CD4-positive, alpha-beta T cell treated with Interleukin-15 for 4 hours (primary cell): ENCODE measurements at places on chromosomes 16 and 17.
A peak's percentile ranks its signal among the peaks of the same experiment; 100 is the strongest.

DNA sequence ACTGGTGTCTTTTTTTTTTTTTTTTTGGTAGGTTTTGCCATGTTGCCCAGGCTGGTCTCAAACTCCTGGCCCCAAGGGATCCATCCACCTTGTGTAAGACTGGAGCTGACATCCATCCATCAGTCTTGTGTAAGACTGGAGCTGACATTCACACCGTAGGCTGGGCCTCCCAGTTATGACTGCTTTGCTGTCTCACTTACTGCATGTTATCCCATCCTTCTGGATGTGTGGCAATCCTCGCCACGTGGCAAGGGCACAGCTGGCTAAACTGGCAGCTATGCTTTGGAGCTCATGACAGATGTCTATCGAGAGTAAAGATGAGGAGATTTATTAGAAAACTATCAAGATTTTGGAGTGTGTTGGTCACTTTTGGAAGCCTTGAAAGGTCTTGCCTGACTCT is 115.1 kb downstream of the ABCA8 start:
- DNase-seq = no peak

DNA sequence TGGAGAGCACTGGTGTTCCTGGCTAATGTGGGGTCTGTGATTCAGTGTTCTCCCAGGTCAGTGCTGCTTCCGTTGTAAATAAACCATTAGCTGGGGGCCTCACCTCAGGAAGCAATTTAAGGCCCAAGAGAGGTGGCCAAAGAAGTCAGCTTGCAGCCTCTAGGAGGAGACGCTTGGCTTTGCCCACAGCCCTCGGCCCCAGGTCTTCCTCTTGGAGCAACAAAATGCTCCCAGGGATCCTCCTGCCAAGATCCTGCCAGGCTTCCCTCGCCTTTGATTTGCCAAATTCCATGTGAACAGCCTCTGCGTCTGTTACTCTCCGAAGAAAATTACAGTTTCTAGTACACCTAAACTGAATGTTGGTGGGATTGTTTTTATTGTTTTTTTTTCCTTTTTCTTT is 62.4 kb upstream of the TBX2 start:
- DNase-seq = no peak

DNA sequence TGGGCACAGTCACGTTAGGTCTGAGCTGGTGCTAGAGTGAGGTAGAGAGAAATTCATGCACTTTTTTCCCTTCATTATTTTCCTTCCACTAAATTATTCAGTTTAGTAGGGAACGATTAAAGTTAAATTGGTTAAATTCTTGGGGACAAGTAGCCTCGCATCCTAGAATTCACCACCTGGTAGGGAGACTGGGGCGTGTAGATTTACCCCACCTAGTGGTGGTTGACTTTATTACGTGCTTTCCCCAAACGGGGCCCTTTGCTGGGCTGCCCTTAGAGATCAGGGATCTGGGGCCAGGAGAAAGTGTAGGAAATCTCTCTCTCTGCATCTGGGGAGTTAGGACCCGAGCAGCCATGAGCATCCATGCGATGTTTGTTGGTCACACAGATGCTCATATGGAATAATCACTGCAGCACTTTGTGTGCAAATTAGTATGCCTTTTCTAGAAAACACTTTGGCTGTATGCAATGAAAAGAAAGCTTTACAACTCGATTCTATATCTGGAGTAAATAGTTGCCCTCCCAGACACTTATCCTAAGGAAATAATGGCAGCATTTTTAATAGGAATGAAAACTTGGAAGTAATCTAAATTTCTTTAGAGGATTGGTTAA is 107.0 kb downstream of the PLCG2 start:
- DNase-seq = peak; percentile 35

- peak; percentile 74 for DNase-seq
Measured at GRCh38 chr17:81487487-81488275, 24.9 kb downstream of the ACTG1 start.

- no peak for DNase-seq
Measured at GRCh38 chr17:60167065-60167741, 17.4 kb downstream of the CA4 start.
